ENCODE measurements at places on chromosomes 13 and 19.

GRCh38 chr19:1805401-1806183 is 6.5 kb downstream of the ATP8B3 start:
- DNase-seq: no peak

DNA sequence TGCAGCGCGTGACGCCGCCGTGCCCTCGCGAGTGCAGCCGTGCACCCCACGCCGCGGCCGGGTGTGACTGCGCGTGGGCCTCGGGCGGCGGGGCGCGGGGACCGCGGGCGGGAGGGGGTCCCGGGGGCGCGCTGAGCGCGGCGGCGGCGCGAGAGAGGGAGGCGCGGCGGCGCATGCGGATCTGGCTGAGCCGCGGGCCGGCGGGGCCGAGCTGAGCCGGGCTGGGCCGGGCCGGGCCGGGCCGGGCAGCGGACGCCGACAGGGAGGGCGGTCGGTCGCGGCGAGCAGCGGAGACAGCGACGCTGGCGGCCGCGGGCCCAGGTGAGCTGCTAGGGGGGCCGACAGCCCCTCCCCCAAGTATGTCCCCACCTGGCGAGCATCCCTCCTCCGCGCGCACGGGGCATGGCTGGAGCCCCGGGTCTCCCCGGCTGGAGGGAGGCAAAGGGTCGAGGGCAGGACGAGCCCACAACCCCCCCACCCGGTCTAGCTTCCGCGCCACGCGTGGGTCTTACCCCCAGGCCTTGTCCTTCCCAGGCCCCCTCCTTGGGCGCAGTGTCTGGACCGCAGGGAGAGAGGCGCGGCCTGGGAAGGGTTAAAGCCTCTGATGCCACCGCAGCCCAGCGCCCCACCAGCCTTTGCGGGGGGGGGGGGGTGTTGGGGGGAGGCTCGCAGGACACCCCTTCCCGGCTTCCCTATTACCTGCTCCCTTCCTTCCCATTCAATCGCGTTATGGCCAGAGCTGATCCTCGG is at the start of gene SPTBN4:
Gene SPTBN4 (plus strand): TSS at position 17 of the 750 bp plus-strand sequence. CDS start 5,621 bp downstream, outside the sequence.
- DNase-seq: peak; percentile 49

DNA sequence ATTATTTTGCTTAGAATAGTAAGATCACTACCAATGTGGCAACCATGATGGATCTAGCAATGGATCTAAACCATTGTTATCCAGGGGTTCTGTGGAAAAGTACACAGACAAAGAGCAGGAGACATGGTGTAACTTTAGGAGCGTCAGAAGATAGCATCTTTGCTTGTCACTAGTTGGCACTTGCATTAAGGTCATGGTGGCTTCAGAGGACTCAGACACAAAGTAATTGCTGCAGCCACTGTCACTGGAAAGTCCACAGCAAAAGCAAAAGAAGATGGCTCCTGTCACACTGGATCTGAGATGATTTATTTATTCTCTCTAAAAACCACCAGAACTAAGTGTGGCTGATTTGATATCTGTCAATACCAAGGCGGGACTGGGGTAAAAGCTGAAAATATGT is 93.3 kb upstream of the PCDH20 start:
- DNase-seq: no peak

GRCh38 chr13:112998521-112999280 is 29.7 kb downstream of the MCF2L start:
- DNase-seq: no peak

Data from GM20000 (cell line).